HS-5 (cell line): ENCODE measurements at places on chromosomes 1 and 21.

GRCh38 chr1:21574466-21575151, 65.4 kb downstream of the ALPL start:
- DNase-seq: no peak

GRCh38 chr1:209755256-209755655, 597 bp upstream of the TRAF3IP3 start:
- no peak for DNase-seq

GRCh38 chr1:89767618-89768017, 53.2 kb upstream of the LRRC8D start:
- no peak for DNase-seq

GRCh38 chr1:164511001-164511705, 47.8 kb upstream of the PBX1 start:
- no peak for DNase-seq

DNA sequence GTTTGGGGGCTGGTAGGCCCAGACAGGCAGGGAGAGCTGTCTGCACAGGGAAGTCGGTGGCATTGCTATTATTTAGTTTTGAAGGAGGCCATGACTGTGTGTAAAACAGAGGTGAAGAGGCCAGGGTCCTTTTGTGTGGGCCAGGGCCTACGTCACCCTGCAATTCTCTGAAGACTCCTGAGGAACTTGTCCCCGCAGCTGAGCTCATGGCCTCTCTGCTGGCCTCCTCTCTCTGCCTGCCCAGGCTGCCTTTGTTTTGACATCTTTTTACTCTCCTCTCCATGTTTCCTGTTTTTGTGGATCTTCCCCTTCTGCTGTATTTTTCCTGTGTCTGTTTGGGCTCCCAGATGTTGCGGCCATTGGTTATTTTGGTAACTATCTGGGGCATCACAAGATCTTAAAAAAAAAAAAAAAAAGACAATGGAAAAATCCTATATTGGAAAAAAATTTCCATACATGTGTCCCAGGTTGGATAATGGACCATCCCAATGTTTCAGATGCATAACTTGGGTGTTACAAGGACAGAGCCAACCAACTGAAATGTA, 280.7 kb downstream of the RPS6KC1 start:
- no peak for DNase-seq

DNA sequence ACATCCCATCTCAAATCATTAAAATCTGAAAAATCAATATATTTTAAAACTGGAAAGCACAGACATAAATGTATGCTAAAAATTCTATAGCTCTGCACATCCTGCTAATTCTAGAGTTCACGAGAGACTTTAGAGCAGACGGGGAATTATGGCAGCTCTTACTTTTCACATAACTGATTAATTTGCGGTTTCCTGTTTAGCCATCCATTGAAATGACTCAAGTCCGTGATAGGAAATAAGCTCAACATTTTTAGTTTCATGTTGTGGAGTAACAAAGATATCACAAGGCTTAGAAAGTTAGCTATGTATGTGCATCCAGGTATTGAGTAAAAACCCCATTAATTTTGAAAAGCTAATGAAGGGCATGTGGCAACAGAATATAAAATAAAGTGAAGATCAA, 123.2 kb downstream of the SMYD2 start:
- no peak for DNase-seq

GRCh38 chr1:107195476-107195875, 54.6 kb downstream of the NTNG1 start:
- no peak for DNase-seq

DNA sequence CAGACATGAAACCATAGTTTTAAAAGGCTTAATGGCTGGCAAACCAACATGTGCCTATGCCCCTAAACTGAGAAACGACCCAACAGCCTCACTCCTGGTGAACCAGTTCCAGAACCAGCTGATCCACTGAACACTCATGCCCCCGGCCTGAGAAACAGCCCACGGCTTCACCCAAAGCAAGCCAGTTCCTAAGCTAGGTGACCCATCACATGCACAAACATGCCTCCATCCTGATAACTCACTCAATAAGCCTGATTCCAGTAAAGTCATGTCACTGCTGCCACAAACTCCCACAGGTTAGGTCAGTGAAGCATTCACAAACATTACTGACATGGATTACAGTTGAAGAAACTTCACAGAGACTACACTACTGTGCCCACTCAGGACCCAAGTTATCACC, 161.6 kb downstream of the USH2A start:
- DNase-seq: no peak

DNA sequence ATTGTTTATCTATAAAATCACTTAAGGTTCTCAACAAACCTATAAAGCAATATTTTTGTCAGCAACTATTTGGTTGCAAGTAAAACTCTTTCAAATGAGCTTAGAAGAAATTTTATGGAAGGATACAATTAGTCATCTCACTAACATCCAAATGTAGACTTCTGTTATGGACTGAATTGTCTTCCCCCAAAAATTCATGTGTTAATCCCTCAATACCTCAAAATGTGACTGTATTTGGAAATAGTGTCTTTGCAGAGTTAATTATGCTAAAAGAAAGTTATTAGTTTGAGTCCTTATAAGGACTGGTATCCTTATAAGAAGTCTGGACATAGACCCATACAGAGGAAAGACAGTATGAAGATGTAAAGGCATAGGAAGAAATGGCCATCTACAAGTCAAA, 357.8 kb upstream of the PRMT6 start:
- DNase-seq: no peak

- DNase-seq: no peak
Measured at GRCh38 chr1:162046921-162047320, 22.6 kb upstream of the NOS1AP start.

- no peak for DNase-seq
Measured at GRCh38 chr21:45892916-45893739, 88.4 kb upstream of the COL6A1 start.

DNA sequence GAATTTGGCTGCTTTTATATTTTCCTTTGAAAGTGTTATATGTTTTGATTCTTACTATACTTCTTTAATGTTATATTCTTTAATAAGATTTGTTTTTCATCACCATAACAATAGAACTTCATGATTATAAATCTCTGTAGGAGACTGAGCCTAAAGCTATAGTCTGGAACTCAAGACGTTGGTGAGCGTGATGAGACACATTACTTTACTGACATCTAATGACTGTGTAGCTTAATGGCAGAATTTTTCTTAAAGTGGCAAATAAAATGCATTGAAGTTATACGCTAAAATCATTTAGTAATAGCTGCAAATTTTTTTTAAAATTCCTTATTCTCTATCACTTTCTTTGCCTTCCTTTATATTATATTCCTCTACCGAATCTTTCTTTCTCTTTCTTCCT, 56.1 kb upstream of the HAO2 start:
- DNase-seq: no peak

- DNase-seq: peak; percentile 68
Measured at GRCh38 chr1:238487931-238488330, 597.2 kb upstream of the ZP4 start.

DNA sequence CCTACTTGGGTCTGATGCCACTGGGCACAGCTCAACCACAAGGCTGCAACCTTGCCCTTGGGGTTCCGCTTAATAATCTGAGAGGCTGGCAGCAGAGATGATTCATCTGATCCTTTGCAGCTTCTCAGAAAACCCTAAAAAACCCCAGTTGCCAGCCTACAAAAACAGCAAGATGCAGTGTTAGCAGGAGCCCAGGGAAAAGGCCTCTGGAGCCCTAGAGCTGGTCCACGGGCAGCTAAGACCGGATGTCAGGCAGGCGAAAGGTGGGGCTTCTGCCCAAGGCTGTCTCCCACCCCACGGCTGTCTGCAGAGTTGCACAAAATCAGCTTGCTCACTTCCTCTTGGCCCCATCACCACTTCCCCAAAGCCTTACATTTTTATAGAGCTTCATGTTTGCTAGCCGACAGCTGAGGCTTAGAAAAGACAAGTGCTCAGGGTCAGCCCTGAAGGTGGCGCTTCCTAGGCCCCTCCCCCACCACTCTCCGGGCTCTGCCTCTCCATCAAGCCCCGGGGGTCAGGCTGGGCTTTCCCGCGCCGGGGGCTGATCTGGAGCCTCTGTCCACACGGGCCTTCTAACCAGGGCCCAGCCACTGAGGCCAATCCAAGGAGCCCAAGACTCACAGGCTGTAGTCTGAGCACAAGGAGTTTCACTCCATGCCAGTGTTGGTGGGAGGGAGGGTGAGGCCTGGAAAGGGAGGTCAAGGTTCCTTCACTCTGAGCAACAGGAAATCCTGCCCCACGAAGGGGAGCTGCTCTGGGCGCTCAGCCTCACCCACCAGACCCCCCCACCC, 4.2 kb upstream of the ADORA3 start:
- peak; percentile 64 for DNase-seq

DNA sequence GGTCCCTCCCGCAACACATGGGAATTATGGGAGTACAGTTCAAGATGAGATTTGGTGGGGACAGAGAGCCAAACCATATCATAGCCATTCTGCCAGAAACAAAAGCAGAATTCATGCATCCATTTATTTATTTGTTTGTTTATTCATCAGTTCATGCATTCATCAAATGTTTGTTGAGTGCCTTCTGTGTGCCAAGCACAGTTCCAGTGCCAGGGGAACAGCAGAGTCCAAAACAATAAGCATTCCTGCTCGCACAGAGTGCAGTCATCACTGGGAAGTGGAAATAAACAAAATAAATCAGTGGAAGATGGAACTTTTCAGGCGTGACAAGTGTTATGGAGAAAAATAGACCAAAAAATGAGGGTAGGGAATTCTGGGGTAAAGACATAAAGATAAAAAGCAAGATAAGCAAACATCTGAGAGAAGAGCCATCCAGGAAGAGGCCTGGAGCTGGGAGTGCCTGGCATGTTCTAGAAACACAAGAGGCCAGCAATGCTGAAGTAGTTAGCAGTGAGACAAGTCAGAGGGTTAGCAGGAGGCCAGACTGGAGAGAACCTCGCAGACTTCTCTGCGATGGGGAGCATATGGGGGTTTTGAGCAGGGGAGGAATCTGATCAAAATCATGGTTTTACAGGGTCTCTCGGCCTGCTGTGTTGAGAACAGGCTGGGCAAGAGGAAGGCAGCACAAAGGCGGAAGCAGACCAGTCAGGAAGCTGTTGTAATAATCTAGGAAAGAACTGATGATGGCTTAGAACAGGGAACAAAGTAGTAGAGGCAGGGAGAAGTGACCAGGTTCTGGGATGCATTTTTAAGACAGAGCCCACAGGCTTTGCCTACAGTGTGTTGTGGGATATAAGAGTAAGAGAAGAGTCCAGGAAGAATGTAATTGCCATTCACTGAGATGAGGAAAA, 113.2 kb downstream of the GLUL start:
- no peak for DNase-seq

GRCh38 chr1:117113199-117113598, 8.3 kb downstream of the TRIM45 start:
- DNase-seq: no peak

- no peak for DNase-seq
Measured at GRCh38 chr21:36479415-36480402, at the start of gene CLDN14. CLDN14 (minus strand) TSS chr21:36480122; CDS start chr21:36461695, 18,427 bp downstream.

GRCh38 chr1:79197421-79197820, 190.9 kb upstream of the ADGRL4 start:
- no peak for DNase-seq
